ENCODE measurements at places on chromosomes 5 and 9.

DNA sequence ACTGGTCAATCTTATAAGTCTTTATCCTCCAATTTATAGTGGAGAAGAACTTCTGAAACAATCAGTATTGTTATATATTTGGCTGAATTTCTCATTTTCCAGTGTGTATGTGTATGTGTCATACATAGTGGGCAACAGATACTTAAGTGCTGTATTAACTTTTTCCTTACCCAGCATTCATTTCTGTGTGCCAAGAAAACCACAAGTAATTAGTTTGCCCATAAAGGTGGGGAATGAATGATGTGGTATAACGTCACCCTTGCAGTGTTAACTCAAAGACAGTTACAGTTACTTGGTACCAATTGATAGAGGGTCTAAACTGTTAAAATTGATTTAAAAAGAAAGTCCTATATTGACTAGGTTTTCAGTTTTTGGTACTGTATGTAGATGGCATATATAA is 2.0 kb downstream of the OGN start:
- no peak for DNase-seq

GRCh38 chr9:16133556-16134227 is 580.8 kb downstream of the CCDC171 start:
- DNase-seq = peak; percentile 97

DNA sequence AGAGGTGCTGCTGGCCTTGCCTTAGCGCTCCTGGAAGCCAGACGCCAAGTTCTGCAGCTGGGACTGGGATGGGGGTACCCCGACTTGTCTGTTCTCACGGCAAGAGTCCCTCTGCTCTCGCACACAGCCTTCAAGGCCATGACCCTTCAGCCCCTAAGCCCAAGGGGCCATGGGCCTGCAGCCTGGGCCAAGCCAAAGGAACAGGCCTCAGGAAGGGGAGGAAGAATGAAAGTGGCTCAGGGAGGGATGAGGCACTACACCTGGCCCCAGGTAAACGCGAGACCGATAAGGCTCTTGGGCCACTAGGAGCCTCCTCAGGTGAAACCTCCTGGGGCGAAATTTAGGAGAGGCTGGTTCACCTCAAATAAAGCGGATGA is 3.9 kb downstream of the EBF1 start:
- peak; percentile 22 for DNase-seq

- no peak for DNase-seq
Measured at GRCh38 chr9:5554254-5554653, 43.9 kb downstream of the PDCD1LG2 start.

DNA sequence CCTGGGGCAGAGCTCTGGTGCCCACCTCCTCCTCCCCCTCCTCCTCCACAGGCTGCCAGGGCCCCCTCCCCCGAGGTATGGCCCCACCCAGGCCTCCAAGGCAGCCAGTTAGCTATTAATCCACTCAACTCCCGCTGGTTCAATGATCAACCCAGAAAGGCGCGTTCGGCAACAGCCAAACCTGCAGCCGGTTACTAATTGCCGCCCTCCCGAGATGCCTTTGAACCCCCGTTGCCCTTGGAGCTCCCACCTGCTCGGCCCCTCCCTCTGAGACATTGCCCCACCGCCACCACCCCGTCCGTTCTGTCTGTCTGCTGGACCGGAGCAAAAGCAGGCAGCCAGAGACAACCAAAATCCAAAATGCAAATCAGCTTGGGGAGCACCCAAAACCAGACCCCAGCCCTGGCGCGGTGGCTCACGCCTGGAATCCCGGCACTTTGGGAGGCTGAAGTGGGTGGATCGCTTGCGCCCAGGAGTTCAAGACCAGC is 25.8 kb downstream of the NOTCH1 start:
- DNase-seq = peak; percentile 87

- no peak for DNase-seq
Measured at GRCh38 chr9:134165357-134166315, 1.3 kb upstream of the RNU6ATAC start.
